ENCODE measurements at places on chromosomes 11 and 22. TPM values are rescaled to one million over a fixed set of nuclear protein-coding genes. Genes with fewer than 3 reads are reported as not detected.

Gene MRGPRE
- not detected for total RNA-seq

Gene OR52A1
- total RNA-seq = 12.2 TPM

Gene RTL10
- total RNA-seq = 18.8 TPM

Gene CYB5R2
- 50.4 TPM for total RNA-seq

Gene CCDC116
- not detected for total RNA-seq
